ENCODE measurements at places on chromosomes 6 and 20. TPM values are rescaled to one million over a fixed set of nuclear protein-coding genes. Genes with fewer than 3 reads are reported as not detected.

NINL gene
- 0.77 TPM for total RNA-seq

LCA5 gene
- 0.16 TPM for total RNA-seq

LPIN3 gene
- total RNA-seq, result 0.46 TPM

SLC26A8 gene
- not detected for total RNA-seq

PGC gene
- total RNA-seq, result not detected

MUC22 gene
- total RNA-seq, result not detected

TRIM31 gene
- total RNA-seq, result not detected

ENPP4 gene
- total RNA-seq, result 13.2 TPM

DNA sequence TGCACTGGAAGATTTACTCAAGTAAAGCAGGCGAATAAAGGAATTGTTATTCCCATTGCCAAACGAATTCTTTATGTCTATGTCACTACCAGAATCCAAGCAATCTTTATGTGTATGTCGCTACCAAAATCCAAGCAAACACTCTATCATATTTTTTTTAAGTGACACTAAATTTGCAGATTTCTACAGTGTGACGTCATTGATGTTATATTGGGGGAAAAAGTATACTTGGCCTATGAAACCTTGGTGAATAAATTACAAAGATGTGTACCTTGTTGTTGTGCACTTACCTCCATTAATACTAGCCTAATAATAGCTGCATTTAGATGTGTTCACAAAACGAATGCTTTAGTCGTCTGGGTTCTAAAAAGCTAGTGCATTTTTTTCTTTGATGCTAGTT lies 957 bp downstream of the TTK start:
- peak overlapping the region; percentile 85 for H3K27ac ChIP-seq
- no peak overlapping the region for H3K4me3 ChIP-seq
- H3K27me3 ChIP-seq, result no peaks in the 10 kb centered on the region
- no peak for DNase-seq
- peaks cover 16% of the 10 kb centered on the region for H3K4me1 ChIP-seq
- H3K36me3 ChIP-seq, result no peaks in the 10 kb centered on the region

DNA sequence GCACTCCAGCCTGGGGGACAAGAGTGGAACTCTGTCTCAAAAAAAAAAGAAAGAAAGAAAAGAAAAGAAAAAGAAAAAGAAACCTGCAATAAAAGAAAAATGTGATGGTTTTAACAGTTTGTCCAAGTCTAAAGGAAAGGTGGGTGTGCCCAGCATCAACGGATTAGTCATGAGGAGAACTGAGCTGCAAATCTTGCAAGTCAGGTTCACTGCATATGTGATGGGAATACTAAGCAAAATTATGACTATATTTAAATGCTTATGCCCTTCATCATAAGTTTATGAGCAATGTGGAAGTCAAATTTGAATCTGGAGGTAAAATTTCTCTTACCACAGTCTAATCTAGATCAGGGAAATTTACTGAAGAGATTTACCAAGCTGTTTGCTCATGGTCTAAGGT lies 13.1 kb upstream of the CDK19 start:
- H3K27me3 ChIP-seq, result no peaks in the 10 kb centered on the region
- H3K4me3 ChIP-seq, result no peak overlapping the region
- H3K36me3 ChIP-seq, result no peaks in the 10 kb centered on the region
- no peak for DNase-seq
- H3K4me1 ChIP-seq, result no peaks in the 10 kb centered on the region
- no peak overlapping the region for H3K27ac ChIP-seq

DNA sequence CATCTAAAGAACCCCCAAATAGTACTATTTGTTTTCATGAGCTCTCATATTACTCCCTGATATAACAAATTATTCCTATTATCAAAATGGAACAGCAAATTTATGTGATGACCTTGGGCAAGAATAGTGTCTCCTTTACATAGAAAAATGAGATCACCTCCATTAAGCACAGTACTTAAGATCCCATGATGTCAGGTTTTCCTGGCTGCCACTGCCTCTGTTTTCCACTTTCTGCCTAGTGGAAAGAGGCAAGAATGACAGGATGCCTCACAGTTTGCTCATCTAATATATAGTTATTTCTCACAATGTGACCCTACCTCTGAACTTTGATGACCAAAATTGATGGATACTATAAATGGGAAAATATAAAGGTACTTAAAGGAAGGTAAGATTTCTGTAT lies 260.1 kb upstream of the SGK1 start:
- H3K4me3 ChIP-seq, result no peak overlapping the region
- H3K4me1 ChIP-seq, result no peaks in the 10 kb centered on the region
- H3K36me3 ChIP-seq, result no peaks in the 10 kb centered on the region
- H3K27ac ChIP-seq, result no peak overlapping the region
- no peaks in the 10 kb centered on the region for H3K27me3 ChIP-seq
- DNase-seq, result no peak

DNA sequence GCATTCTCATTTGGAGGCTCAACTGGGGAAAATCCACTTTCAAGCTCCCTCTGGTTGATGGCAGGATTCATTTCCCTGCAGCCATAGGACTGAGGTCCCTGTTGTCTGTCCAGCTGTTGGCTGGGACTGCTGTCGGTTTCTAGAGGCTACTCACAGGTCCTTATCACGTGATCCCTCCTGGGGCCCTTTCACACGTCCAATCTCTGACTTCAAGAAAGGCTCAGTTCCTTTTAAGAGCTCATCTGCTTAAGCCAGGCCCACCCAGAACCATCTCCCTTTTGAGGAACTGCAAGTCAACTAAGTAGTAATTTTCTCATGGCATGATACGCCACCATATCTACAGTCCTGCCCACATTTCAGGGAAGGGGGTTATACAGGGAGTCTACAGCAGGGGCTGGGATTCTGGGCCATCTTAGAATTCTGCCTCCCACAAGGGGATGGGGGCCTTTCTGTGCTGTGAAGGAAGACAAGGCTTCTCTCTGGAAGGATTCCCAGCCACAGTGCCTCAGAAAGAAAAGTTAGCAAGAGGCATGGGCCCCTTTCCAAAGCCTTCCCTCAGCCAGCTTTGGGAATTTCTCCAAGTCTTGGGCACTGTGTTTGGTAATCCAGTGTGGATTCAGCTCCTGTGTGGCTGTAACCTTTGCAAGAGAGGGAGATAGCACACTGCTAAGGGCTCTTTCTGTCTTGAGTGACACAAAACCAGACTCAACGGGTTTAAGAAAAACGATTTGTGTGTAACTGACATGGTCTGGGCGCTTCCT lies 66.4 kb downstream of the CTCFL start:
- no peak overlapping the region for H3K27ac ChIP-seq
- no peaks in the 10 kb centered on the region for H3K4me1 ChIP-seq
- no peaks in the 10 kb centered on the region for H3K36me3 ChIP-seq

- peak overlapping the region; percentile 17 for H3K4me3 ChIP-seq
- DNase-seq, result peak; percentile 60
- no peaks in the 10 kb centered on the region for H3K27me3 ChIP-seq
- H3K27ac ChIP-seq, result peak overlapping the region; percentile 72
- H3K36me3 ChIP-seq, result peaks cover 40% of the 10 kb centered on the region
- H3K4me1 ChIP-seq, result peaks cover 29% of the 10 kb centered on the region
Measured at GRCh38 chr20:62141397-62142251, 1.6 kb downstream of the PSMA7 start.

- H3K27me3 ChIP-seq, result no peaks in the 10 kb centered on the region
- H3K4me1 ChIP-seq, result no peaks in the 10 kb centered on the region
- DNase-seq, result no peak
- no peak overlapping the region for H3K4me3 ChIP-seq
- no peak overlapping the region for H3K27ac ChIP-seq
Measured at GRCh38 chr20:10250902-10251301, 32.3 kb downstream of the SNAP25 start.

- H3K36me3 ChIP-seq, result no peaks in the 10 kb centered on the region
- H3K27me3 ChIP-seq, result no peaks in the 10 kb centered on the region
- no peak overlapping the region for H3K27ac ChIP-seq
- no peaks in the 10 kb centered on the region for H3K4me1 ChIP-seq
- DNase-seq, result no peak
- H3K4me3 ChIP-seq, result no peak overlapping the region
Measured at GRCh38 chr6:12148317-12148801, 136.2 kb downstream of the HIVEP1 start.

DNA sequence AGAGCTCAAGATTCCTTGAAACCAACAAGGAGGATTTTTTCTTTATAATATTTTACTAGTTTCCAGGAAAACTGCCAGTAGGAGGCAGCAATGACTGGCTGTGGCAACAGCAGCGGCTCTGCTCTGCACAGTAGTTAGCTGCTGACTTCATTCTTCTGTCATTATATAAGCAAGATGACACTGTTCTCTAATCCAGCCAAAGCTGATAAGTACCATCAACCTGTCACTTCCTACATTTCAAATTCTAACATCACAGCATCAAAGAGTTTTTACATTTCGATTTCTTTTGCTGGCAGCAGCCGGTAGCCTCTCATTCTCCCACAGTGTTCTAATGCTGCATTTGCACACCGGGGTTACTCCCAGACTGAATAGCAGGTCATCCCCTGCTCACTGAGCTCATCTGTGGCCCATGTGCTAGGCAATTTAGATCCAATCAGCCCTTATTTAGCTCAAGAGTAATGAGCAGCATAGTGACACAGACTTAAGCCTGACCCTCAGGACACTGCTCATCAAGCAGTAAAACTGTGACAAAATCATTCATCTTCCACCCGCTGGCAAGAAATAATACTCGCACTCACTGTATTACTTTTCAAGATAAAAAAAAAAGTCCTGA lies 67.8 kb downstream of the MMS22L start:
- no peaks in the 10 kb centered on the region for H3K4me1 ChIP-seq
- H3K27me3 ChIP-seq, result no peaks in the 10 kb centered on the region

DNA sequence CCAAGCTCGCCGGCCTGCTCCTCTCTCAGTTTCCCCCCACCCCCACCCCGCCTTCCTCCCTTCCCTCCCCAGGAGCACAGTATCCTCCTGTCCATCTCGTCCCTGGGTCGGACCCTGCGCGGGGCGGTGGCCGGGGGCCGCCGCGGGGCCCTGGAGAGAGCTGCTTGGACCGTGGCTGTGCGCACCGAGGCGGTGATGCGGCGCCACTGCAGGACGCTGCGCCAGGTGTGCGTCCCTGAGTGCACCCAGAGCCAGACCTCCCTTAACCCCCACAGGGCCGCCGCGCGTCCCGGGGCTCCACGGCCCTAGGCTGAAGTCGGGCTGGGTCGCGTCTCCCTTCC lies 2.2 kb downstream of the C20orf204 start:
- no peaks in the 10 kb centered on the region for H3K36me3 ChIP-seq
- no peaks in the 10 kb centered on the region for H3K27me3 ChIP-seq
- peak overlapping the region; percentile 49 for H3K4me3 ChIP-seq
- peaks cover 64% of the 10 kb centered on the region for H3K4me1 ChIP-seq
- H3K27ac ChIP-seq, result no peak overlapping the region

GRCh38 chr6:17022604-17023003 lies 79.2 kb upstream of the STMND1 start:
- no peaks in the 10 kb centered on the region for H3K36me3 ChIP-seq
- no peak for DNase-seq
- no peaks in the 10 kb centered on the region for H3K4me1 ChIP-seq
- no peak overlapping the region for H3K4me3 ChIP-seq
- H3K27ac ChIP-seq, result no peak overlapping the region

DNA sequence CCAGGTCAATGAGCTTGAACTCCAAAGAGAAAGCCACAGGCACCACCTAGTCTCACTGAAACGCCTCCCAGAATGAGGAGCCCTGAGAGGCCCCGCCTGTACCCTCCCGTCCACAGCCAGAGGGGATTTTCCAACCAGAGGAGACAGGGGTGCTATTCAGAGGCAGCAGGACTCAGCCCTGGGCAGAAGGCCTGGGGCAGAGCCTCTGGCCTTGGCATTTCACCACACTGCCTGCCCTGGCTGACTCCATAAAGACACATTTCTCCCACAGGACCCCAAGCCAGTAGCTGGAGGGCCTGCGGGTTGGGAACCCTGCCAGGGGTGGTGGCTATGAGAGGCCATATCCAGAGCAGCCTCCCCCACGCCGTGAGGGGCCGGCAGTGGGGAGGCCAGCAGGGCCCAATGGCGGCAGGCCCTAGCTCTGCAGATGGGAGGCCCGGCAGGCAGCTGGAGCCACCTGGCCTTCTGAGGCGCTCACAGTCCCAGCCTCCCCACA lies 159.3 kb downstream of the PREX1 start:
- no peaks in the 10 kb centered on the region for H3K4me1 ChIP-seq
- no peak for DNase-seq
- H3K27ac ChIP-seq, result no peak overlapping the region
- H3K36me3 ChIP-seq, result peaks cover 20% of the 10 kb centered on the region

- no peaks in the 10 kb centered on the region for H3K4me1 ChIP-seq
- H3K27me3 ChIP-seq, result no peaks in the 10 kb centered on the region
- H3K27ac ChIP-seq, result no peak overlapping the region
- H3K36me3 ChIP-seq, result no peaks in the 10 kb centered on the region
- no peak for DNase-seq
Measured at GRCh38 chr6:11909696-11910132, 102.4 kb upstream of the HIVEP1 start.

DNA sequence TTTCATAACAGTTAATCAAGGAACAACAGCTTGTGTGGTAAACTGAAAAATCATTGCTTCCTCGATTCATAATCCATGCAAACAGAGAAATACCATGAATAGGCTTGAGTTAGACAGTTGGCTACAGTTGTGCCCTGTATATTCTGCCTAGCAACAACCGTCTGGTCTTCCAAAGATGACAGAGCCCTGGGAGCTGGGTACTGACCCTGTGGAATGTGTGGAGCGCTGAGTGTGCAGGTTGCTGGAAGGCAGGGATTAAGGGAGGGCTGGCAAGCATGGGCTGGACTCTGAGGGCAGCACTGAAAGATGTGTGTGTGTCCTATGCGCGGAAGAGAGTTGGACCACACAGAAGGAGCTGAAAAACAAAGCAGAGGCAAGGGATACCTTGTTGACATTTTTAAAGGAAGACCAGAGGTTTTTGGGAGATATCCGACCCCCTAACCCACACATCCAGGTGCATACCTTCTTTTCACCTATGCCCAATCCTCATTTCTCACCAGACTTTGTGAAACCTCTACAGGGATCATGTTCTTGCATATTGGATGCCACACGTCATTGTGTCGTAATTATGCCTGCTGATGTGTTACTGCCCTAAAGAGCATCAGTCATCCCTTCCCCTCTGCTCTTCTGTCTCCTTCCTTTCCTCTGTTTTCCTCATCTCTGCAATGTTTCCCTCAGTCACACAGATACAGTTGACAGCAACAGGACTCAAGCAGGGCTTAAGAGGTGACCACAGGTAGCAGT lies 58.2 kb upstream of the VGLL2 start:
- H3K4me1 ChIP-seq, result no peaks in the 10 kb centered on the region
- no peaks in the 10 kb centered on the region for H3K27me3 ChIP-seq
- no peak for DNase-seq
- H3K27ac ChIP-seq, result no peak overlapping the region
- H3K4me3 ChIP-seq, result no peak overlapping the region
- no peaks in the 10 kb centered on the region for H3K36me3 ChIP-seq

DNA sequence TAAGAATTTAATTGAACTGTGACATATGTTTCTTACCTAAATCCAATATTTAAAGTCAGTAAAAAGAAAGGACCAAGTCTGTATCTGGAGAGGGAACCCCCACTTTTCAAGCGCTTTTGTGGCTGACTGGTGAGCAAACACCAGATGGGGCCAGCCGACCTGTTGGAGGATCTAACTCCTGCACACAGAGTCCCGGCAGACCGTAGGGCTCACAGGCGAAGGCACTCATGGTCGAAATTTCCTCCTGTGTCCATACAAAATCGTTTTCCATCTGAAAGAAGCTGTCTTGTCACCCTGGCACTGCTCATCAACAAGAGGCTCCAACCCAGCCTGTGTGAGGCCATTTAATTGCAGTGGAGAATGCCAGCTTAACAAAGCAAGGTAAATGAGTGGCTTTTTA lies 94.0 kb downstream of the SCML4 start:
- no peak overlapping the region for H3K27ac ChIP-seq
- H3K4me3 ChIP-seq, result peak overlapping the region; percentile 87
- no peaks in the 10 kb centered on the region for H3K27me3 ChIP-seq
- DNase-seq, result no peak

GRCh38 chr20:31570021-31570463 lies 35.0 kb upstream of the ID1 start:
- no peak overlapping the region for H3K27ac ChIP-seq
- DNase-seq, result no peak
- H3K4me1 ChIP-seq, result peaks cover 14% of the 10 kb centered on the region
- no peak overlapping the region for H3K4me3 ChIP-seq
- no peaks in the 10 kb centered on the region for H3K27me3 ChIP-seq
